ENCODE measurements at places on chromosomes 7 and 10.

- no peaks in the 10 kb centered on the region for H3K27me3 ChIP-seq
- H3K4me1 ChIP-seq, result no peaks in the 10 kb centered on the region
- DNase-seq, result no peak
- H3K4me3 ChIP-seq, result no peak overlapping the region
- H3K27ac ChIP-seq, result no peak overlapping the region
- H3K36me3 ChIP-seq, result no peaks in the 10 kb centered on the region
These were observed 214.7 kb upstream of the SLC26A5 start for GRCh38 chr7:103660455-103661371.

DNA sequence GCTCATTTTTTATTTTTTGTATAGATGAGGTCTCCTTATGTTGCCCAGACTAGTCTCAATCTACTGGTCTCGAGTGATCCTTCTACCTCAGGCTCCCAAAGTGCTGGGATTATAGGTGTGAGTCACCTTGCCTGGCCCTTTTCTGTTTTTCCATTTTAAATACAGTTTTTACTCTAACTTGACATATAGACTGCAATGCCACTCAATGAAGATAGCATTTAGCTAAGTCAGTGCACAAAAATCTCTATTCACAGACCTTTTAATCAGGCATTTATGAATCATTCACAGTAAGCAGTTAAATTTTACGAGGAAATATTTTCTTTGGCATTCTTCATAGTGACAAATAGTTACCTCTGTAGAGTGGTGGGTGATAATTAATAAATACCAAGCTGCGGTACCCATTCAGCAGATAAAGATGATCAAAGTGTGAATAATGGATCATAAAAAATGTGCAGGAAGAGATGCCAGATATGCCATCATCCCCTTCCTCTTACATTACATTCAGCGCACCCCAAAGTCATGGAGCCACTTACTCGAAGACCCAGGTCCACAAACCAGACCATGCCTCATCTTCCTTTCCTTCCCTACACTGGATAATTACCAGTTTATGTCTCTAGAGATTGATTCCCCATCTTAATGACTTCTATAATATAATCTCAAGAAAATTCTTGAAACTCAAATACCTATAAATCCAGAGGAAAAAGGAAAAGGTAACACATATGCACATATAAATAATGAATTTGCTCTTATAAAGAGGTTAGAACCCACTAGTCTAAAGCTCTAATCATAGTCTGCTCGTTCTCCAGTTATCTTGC lies 56.0 kb downstream of the UBE2H start:
- no peaks in the 10 kb centered on the region for H3K27me3 ChIP-seq
- peak overlapping the region; percentile 50 for H3K27ac ChIP-seq
- no peaks in the 10 kb centered on the region for H3K36me3 ChIP-seq
- H3K4me1 ChIP-seq, result peaks cover 24% of the 10 kb centered on the region
- H3K4me3 ChIP-seq, result no peak overlapping the region
- no peak for DNase-seq

GRCh38 chr7:9017286-9017685 lies 583.9 kb downstream of the NXPH1 start:
- no peaks in the 10 kb centered on the region for H3K27me3 ChIP-seq
- H3K4me3 ChIP-seq, result no peak overlapping the region
- H3K27ac ChIP-seq, result no peak overlapping the region

DNA sequence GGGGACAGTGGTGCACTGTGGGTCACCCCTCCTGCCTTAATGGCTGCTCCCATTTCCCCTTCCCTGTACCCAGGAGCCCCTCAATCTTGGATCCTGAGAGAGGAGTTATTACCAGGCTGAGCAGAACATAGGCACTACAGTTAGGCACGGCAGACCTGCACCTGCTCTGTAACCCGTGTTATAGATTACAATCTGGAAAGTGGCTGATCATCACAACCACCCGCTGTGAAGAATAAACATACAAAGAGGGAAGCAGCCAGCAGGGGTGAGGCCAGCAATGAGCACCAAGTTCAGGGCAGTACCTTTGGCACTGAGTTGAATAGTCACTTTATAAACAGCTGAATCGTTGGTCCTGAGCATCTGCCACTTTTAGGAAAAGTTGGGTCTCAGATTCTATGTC lies 1.7 kb downstream of the CDHR1 start:
- peaks cover 8% of the 10 kb centered on the region for H3K4me1 ChIP-seq
- no peaks in the 10 kb centered on the region for H3K36me3 ChIP-seq
- no peaks in the 10 kb centered on the region for H3K27me3 ChIP-seq
- H3K4me3 ChIP-seq, result no peak overlapping the region
- DNase-seq, result no peak

- H3K4me1 ChIP-seq, result peaks cover 9% of the 10 kb centered on the region
- H3K36me3 ChIP-seq, result no peaks in the 10 kb centered on the region
- no peak overlapping the region for H3K27ac ChIP-seq
- no peak for DNase-seq
- H3K4me3 ChIP-seq, result no peak overlapping the region
These were observed 17.1 kb upstream of the ZNF488 start for GRCh38 chr10:47401210-47401609.

- no peak overlapping the region for H3K4me3 ChIP-seq
- no peak for DNase-seq
- H3K27me3 ChIP-seq, result no peaks in the 10 kb centered on the region
- H3K4me1 ChIP-seq, result no peaks in the 10 kb centered on the region
- no peak overlapping the region for H3K27ac ChIP-seq
- H3K36me3 ChIP-seq, result no peaks in the 10 kb centered on the region
These were observed 235.0 kb upstream of the IGFBP3 start for GRCh38 chr7:46156086-46156485.

DNA sequence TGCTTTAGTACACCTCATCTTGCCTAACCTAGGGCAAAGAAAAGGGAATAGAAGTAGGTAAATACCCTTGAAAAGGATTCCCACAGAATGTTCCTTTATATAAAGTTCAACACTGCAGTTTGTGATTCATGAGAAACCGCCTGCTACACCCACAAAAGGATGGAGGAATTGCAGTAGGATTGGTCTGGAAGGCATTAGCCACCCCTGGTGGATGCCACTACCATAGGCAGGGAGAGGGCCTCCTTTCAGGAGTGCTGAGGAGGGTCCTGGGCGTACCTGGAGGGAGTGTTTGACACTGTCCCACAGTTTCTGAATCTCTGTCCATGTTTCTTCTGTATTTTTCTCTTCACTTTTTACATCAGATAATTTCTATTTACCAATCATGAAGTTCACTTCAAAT lies 221.8 kb upstream of the TMEM72 start:
- H3K36me3 ChIP-seq, result no peaks in the 10 kb centered on the region
- DNase-seq, result no peak
- H3K27ac ChIP-seq, result no peak overlapping the region
- H3K4me3 ChIP-seq, result no peak overlapping the region
- no peaks in the 10 kb centered on the region for H3K27me3 ChIP-seq
- H3K4me1 ChIP-seq, result no peaks in the 10 kb centered on the region

DNA sequence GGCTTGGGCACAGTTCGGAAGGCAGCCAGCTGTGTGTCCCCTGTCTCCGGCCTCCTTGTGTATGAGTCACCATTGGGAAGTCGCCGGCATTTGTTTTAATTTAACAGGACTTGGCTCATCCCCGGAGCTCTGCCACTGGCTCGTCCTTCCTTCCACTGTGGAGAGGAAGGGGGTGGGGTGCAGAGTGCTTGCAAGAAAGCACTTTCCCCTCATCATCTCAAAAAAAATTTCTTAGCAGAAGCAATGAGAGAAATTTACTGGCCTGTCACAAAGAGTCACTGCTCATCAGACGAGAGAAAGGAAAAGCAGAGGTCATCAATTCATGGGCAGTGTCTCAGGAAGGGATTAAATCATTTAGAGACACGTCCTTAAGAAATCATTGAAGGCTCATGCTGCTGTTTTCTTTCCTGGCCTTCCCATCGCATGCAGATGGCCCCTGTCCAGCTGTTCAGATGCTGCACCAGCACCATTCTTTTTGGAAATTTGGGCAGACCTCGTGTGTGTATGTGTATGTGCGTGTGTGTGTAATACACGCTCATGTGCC lies 93.3 kb downstream of the BMS1 start:
- no peak overlapping the region for H3K4me3 ChIP-seq
- H3K27ac ChIP-seq, result no peak overlapping the region
- DNase-seq, result no peak
- H3K27me3 ChIP-seq, result no peaks in the 10 kb centered on the region
- no peaks in the 10 kb centered on the region for H3K36me3 ChIP-seq

GRCh38 chr10:113235508-113235907 lies 285.5 kb downstream of the TCF7L2 start:
- H3K27me3 ChIP-seq, result no peaks in the 10 kb centered on the region
- DNase-seq, result no peak
- no peaks in the 10 kb centered on the region for H3K36me3 ChIP-seq
- H3K4me1 ChIP-seq, result no peaks in the 10 kb centered on the region

- H3K4me3 ChIP-seq, result no peak overlapping the region
- H3K27ac ChIP-seq, result no peak overlapping the region
- H3K36me3 ChIP-seq, result no peaks in the 10 kb centered on the region
- no peaks in the 10 kb centered on the region for H3K27me3 ChIP-seq
These were observed 148.9 kb downstream of the PARD3 start for GRCh38 chr10:34666008-34666704.

Measured in testis (tissue), 5 donors.